ENCODE measurements at places on chromosomes 16 and 17.

DNA sequence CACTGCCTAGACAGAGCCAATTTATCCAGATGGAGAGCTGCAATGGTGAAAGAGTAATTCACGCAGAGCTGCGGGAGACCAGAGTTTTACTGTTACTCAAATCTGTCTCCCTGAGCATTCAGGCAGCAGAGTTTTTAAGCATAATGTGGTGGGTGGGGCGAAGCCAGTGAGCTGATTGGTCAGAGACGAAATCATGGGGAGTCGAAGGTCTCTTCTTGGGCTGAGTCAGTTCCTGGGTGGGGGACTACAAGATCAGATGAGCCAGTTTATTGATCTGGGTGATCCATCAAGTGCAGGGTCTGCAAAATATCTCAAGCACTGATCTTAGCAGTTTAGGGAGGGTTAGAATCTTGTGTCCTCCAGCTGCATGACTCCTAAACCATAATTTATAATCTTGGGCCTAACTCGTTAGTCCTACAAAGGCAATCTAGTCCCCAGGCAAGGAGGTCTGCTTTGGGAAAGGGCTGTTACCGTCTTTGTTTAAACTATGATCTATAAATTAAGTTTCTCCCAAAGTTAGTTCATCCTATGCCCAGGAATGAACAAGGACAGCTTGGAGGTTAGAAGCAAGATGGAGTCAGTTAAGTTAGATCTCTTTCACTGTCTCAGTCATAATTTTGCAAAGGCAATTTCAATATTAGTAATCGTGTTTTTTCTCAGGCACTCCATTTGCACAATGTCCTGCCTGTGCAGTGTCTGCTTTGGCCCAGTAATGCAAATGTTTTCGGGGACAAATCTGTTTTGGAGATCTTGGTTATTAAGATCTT, 27.0 kb downstream of the PIGL start:
- no peak for DNase-seq

- DNase-seq: no peak
Observed at GRCh38 chr17:69390795-69391501, 23.5 kb upstream of the MAP2K6 start.

DNA sequence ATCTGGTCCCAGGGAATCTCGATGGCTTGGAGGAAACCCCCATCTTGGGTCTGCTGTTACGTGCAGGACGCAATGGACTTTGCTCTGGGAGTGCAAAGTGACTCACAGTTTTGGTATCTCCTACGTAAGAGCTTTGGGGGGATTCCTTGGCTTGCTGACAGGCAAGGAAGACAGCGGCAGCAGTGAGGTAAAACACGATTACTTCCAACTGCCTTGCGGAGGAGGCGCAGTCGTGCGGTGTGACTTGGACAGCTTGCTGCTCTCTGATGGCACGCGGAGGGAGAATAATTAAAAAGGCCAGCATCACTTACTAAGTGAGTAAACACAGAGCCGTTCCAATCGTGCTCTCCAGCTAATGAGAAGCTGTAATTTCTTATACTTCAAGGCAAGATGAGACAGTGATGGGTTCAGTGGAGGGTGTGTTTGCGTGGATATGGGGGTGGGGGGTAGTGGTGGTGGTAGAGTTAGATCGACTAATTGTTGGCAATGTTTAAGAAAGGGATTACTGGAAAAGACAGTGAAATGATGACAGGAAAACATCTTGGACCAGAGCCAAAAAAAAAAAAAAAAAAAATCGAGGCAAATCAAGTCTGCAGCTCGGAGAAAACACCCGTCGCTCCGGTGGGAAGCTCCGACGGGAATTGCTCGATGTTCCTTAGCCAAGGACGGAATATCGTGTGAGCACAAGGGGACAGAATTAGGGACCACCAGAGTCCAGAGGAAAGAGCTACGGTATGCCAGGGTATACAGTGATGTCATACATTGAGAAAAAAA, 184.8 kb upstream of the ZFHX3 start:
- DNase-seq: no peak

DNA sequence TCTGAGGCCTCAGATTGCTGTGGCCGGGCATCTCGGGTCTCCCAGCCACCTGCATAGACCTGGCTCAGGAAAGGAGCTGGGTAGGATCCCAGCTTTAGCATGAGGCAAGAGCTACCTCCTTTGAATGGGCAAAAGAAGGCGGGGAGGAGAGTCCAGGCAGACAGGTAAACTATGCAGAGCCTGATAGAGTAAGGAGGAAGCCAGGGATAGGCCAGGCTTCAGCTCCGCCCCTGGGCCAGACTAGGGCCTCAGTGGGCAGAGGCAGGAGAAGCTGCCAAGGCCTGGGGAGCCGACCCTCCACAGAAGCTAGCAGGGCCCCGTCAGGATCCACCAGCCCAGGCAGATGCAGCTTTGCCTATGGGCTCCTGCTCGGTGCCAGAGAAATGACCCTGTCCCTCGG, 22.6 kb upstream of the UBE2G1 start:
- DNase-seq: no peak

Measured in osteocyte (in vitro differentiated cells).